ENCODE measurements at places on chromosomes 2 and 18.

DNA sequence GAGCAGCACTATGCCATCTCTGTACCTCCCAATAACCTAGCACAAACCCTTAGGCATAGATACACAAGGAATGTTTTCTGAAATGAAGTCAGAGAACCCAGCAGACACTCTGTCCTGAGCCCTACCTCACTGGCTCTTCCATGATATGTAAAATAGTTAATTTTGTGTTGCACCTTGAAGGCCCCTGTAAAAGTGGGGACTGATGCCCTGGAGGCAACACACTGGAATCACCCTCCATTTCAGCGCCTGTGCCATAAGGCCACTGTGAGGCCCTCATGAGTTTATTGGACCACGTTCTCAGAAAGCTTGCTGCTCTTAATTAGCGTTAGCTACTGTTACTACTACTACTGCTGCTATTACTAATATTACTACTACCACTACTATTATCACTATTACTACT lies 670.1 kb upstream of the SOX11 start:
- DNase-seq = no peak

- DNase-seq = no peak
These were observed 108.8 kb downstream of the RBMS1 start for GRCh38 chr2:160384791-160385190.

- no peak for DNase-seq
These were observed 28.3 kb upstream of the KLF7 start for GRCh38 chr2:207194028-207194427.

- no peak for DNase-seq
These were observed 777.0 kb downstream of the CPS1 start for GRCh38 chr2:211333377-211333776.

GRCh38 chr2:123179526-123179925 lies 845.6 kb upstream of the CNTNAP5 start:
- no peak for DNase-seq

- DNase-seq = no peak
These were observed 891.6 kb upstream of the CRIM1 start for GRCh38 chr2:35463805-35464596.

GRCh38 chr18:74171910-74172606 lies 23.7 kb downstream of the TIMM21 start:
- DNase-seq = no peak

DNA sequence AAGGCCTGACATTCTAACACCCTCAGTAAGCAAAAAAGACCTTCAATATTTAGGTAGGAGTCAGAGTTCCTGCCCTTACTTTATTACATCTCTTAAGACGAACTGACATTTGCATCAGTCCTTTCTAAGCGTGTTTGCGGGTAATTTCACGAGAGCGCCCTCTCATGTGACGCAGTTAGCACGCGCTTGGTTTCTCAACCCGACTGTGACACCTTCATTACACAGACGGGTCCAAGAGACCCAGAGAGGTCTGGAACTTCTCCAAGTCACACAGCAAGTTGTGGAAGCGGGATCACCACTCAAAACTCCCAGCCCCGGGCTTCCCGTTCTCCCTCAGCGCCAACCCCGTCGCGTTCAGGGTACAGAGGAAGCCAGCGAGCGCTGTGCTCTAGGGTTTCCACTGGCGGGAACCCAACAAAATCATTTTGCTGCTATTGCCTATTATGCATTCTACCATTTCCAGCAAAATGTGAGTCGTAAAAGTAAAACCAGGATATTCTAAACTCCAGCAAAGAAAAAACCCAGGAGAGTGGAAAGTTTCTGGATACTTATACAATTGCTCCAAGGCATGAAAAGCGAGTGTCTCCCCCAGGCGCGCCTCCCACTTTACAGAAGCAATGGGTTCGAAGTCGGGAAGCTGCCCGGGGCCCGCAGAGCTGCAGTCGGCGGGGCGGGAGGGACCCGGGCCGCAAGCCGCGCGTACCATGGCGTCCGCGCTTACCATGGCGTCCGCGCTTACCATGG lies 601 bp downstream of the ENOSF1 start:
- peak; percentile 79 for DNase-seq

DNA sequence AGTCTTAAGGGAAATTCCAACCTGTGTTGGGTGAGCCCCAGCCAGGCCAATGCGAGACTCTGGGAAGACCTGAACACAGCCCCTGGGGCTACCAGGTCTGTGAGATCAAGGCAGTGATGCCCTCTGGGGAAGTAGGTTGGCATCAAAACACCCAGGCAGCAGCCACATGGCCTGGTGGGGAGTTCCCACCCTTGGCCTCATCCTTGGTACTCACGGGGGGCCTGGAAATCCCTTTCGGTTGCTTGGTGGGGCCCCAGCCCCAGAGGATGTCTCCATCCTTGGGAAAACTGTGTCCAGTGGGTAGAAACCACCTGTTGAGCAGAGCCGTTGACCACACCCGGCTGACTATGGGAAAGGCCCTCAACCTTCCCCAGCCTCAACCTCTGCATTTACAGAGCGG lies 56.0 kb upstream of the PXDN start:
- DNase-seq = no peak

- no peak for DNase-seq
These were observed 84.5 kb downstream of the AFF3 start for GRCh38 chr2:100057901-100058261.

DNA sequence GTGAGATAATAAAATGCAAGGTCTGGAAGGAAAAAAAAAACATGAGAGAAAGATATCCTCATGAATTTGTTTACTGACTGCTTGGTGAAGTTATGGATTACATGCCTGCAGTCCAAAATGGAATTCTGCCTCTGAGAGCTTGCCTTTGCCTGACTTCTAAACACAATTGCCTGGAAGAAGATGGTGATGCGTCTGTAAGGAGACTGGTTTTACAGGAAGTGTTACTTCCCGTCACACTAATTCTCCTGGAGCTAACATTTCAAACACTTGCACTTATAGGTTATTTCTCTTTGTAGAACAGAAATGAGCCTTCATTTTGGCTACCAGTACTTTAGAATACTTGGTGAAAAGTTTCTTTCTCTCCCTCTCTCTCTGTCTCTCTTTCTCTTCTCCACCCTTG lies 884.3 kb downstream of the TSN start:
- DNase-seq = no peak

Data from naive thymus-derived CD8-positive, alpha-beta T cell (primary cell).